Activated T-cell treated with anti-CD3 and anti-CD28 coated beads, Interleukin-2, amount 50 U/mL, for 1 hour (primary cell): ENCODE measurements at places on chromosomes 7 and 10.

DNA sequence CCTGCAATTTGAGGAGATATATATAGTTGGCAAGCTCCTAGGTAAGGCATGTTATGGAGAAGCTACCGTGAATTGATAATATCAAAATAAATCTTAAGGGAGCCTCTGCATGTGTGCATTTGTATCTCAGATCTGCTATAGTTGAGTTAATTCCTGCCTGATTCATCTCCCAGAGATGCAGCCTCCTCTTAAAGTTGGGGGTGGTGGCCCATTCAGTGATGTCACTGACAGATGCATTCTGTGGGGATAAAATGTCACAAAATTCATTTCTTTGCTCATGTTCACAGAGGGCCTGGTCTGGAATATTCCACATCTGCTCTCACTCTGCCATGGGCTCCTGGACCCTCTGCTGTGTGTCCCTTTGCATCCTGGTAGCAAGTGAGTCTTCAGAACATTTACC lies 185.8 kb upstream of the PRSS1 start:
- DNase-seq, result no peak

DNA sequence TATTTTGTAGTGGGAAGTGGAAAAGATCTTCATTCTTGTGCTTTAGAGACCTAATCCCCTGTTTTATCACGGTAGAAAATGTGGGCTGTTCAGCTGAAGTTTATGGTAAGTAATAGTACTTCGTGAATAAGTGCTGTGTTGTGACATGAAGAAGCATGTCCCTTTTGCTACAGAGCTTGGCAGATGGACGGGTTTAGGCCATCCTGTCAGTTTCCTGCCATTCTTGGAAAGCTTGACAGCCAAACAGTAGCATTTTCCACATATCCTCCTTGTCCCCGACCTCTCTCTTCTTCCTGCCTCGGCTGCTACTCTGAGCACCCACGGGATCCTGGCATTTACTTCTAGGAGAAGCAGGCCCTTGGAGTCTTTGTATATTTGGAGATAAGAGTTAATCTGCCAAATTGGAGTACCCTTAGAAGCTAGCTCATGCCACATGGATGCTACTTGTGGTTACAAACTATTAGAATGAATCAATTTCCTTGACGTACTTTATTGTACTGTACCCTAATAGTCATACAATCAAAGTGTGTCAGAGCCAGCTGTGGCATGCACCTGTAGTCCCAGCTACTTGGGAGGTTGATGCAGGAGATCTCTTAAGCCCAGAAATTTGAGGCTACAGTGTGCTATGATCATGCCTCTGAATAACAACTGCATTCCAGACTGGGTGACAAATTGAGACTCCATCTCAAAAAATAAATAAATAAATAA lies 39.2 kb downstream of the PNLIPRP3 start:
- DNase-seq, result no peak

DNA sequence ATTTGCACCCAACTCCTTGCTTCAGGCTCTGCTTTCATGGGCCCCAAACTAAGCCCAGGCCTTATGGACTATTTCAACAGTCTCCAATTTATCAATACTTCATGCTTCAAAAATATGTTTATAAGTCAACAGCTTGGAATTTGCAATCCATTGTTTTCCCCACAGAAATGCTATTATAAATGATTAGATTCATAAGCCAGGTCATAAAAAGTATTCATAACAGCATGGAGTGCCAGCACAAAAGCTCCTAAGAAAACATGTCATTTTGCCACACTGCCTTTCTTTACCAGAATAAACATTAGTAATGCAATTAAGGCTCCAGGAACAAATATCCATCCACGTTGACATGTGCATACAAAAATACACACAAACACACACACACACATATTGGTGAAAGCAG lies 30.1 kb downstream of the OSBPL3 start:
- no peak for DNase-seq

GRCh38 chr10:75555323-75555722 lies 123.9 kb downstream of the LRMDA start:
- no peak for DNase-seq

DNA sequence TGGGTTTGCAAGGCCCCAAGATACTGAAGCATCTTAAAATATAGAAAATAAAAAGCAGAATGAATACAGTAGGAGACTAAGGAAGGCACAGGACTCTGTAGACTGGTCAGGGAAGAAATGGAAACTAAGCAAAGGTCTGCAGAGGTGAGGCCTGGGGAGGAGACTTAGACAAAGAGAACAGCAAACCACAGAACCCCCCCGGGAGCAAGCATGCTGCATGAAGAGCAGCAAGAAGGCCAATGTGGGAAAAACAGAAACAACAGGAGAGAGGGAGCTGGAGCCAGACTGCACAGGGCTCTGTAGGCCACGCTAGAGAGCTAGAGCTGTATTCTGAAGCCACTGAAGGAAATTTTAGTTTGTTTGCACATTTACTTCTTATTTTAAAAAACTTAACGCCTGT lies 45.7 kb upstream of the ARID5B start:
- DNase-seq, result no peak

DNA sequence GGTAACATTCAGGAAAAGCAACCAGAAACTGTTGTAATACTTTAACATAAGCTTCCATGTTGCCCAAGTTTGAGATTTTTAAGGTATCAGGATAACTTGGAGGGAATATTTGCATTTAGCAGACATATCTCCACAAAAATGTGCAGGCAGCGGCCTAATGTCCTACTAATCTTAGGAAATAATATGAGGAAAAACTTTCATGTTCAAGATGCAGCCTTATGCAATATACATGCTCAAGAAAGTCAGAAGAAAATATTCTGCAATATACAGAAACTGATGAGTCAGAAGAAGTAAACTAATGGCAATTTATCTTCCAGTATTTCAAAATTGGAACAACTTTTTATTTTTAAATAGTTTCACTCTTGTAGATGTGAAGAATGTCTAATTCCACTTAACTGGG lies 463.2 kb upstream of the C7orf33 start:
- DNase-seq, result no peak

- no peak for DNase-seq
Observed at GRCh38 chr7:91330191-91330808, 66.1 kb downstream of the FZD1 start.

GRCh38 chr10:130749911-130750310 lies 561.6 kb downstream of the TCERG1L start:
- no peak for DNase-seq

GRCh38 chr10:118239236-118239630 lies 102.9 kb downstream of the FAM204A start:
- no peak for DNase-seq

- no peak for DNase-seq
Observed at GRCh38 chr10:74669210-74669609, 157.2 kb upstream of the KAT6B start.

- DNase-seq, result no peak
Observed at GRCh38 chr7:92613720-92614119, 23.5 kb upstream of the FAM133B start.

DNA sequence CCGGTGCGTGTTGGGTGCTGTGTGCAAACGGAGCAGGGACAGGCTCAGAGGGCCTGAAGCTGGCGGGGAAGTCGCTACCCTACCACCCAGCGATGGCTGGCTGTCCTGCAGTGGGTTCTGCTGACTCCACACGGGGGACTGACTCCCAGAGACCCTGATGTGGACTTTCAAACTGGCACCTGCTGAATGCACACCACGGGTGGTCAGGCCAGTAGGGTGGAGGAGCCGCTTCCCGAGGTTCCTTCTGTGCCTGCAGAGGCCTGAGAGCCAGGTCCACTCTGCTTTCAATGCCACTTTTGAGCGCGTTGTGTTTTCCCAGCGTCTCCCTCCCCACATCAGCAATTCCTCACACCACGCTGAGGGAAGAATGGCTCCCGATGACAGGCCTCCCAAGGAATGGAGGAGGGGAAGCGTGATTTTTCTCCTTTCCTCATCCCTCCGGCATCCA lies 135.3 kb downstream of the ADARB2 start:
- DNase-seq, result no peak

DNA sequence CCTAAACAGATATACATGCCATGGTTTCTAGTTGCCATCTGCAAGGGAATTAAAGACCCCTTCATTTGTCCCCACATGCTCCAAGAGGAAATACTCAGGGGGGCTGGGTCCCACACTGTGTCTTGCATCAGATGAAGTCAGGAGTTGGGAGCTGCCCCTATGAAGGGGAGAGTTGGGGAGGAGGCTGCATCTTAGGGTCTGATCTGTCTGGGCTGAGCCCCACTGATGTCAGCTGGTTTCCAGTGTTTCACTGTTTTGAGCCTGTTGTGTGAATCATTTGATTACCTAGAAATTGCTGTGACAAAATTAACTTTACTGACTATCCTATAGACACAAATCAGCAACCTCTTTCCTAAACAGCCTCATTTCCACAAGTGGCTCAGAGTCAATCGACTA lies 4.9 kb upstream of the ADCY1 start:
- DNase-seq, result no peak

DNA sequence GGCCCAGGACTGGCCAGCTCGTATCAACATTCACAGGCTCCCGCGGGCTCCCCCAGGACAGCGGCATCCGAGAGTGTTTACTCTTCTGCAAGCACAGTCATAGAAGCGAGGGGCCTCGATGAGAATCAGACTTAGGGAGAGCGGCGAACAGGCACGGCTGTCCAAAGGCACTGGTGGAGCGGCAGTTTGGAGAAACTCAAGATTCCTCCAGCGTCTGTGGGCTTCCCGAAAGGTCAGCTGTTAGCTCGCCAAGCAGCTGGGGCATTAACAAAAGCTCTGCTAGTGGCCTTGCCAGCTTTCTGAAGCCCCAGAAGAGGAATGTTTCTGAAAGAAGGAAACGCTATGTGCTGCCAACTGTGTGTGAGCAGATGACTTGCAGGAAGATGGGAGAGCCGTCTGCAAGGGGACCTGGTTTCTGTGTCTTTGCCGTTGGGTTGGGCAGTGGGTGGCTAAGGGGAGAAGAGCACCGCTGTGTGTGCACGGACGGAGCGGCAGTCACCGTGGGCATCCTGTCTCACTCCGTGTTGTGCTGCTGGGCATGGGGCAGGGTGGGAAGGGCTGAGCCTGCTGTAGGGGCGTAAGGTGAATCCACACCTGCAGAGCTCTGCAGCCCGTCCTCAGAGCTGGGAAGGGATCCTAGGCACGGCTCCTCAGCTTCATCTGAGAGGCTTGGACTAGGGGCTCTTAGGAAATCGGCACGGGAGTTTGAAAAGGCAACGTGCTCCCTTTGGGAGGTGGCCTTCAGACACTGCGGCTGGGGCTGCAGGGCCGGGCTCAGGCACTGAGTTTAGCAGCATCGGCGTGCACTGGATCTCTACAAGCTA lies 42.1 kb downstream of the AMZ1 start:
- DNase-seq, result no peak

GRCh38 chr10:132117146-132117545 lies 51.4 kb downstream of the JAKMIP3 start:
- DNase-seq, result no peak

GRCh38 chr7:8585591-8585990 lies 152.2 kb downstream of the NXPH1 start:
- DNase-seq, result no peak

GRCh38 chr7:16211402-16211925 lies 209.9 kb downstream of the CRPPA start:
- DNase-seq, result no peak

- no peak for DNase-seq
Observed at GRCh38 chr10:21403256-21404015, 122.0 kb downstream of the SKIDA1 start.

DNA sequence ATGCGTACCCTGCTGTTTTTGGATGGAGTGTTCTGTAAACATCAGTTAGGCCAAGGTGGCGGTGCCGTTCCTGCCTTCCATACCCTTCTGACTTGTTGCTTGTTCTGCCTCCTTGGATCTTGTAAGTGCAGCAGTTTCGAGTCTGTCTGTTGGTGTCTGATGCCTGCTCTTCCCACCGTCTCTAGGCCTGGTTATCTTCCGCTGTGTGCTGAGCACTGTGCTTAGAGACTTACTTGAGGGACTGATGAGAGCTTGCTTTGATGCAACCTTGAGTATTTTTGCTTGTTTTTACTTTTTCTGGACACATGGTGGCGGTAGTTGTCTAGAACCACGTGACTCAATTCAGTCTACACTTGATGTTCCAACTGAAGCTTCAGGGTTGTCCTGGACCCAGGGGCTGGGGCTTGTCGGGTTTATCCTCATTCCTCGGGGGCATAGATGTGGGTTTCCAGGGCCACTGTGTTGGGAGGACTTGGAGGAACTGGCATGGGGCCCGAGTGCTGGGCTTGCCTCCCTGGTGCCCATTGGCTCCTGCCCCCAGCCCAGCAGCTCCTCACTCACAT lies 14.4 kb upstream of the SPRN start:
- DNase-seq, result no peak

DNA sequence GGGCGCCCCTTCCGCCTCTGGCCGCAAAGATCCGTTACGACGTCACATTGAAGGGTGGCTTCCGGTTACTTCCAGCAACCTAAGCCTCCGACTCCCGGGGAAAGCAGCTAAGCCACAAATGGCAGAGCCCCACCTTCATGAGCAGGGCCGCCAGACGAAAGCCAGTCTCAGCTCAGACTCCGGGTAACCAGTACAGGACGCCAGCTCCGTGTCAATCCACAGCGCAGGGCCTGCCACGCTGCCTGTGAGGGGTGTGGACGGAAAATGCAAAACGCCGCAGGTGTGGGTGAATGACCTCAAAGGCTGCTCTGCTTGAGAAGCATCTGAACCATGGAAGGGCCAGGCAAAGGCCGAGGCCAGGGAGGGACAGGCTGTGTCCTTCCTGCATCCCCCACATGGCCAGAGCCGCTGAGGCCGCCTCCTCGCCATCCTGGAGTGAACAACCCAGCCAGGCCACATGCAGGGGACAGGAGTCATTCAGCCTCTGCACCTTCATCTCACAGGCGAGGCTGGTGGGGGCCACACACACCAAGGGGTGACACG lies 53.5 kb upstream of the PPP2R2D start:
- no peak for DNase-seq
